NCI-H2081 treated with DMSO at 0.1 percent for 48 hours (cell line): ENCODE measurements at places on chromosomes 5 and 9.

DNA sequence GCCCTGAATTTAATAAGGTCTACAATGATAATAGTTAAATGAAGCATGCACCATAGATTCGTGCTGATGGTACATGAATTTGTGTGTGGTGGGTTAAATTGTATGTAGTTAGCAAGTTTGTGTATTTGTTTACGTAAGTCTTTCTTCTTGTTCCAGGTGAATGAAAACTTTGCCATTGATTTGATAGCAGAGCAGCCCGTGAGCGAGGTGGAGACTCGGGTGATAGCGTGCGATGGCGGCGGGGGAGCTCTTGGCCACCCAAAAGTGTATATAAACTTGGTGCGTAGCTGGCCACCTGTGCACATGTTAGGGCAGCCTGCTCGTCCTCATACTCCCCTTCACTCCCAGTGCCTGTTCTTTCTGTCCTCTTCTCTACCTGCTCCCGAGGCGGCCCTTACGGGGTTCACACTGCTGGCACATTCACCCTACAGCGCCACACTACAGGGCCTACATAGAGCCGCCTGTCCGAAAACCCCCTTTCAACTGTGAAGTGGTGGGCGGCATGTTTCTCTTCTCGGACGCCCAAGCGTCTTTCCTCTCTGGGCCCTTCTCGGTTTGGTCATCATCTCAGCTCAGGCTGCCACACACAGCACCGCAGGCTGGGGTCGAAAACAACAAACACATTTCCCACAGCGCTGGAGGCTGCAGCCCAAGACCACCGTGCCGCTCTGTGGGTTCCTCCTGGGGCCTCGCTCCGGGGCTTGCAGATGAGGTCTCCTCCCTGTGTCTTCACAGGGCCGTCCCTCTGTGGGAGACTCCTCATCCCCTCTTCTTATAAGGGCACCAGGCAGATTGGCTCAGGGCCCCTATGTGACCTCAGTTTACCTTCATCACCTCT lies 13.2 kb downstream of the NDUFS6 start:
- DNase-seq: no peak

DNA sequence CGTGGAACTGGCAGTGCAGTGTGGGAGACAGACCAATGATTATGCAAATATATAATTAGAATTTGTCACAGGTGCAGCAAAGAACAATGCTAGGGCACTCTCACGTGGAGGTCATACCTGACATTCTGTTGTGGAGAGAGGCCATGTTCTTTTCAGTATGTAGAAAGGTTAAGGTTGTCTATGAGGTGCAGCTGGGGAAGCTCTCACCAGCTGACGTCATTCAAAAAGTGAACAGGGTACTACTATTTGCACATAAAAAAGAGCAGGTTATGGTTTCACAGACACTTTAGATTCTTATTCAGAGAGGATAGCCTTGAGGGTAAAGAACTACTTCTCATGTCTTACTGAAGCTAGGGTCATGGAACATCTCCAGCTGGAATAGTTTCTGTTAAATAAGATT lies 19.1 kb downstream of the SH3GL2 start:
- DNase-seq: no peak

- no peak for DNase-seq
These were observed 9.9 kb downstream of the SRP19 start for GRCh38 chr5:112870966-112871365.

DNA sequence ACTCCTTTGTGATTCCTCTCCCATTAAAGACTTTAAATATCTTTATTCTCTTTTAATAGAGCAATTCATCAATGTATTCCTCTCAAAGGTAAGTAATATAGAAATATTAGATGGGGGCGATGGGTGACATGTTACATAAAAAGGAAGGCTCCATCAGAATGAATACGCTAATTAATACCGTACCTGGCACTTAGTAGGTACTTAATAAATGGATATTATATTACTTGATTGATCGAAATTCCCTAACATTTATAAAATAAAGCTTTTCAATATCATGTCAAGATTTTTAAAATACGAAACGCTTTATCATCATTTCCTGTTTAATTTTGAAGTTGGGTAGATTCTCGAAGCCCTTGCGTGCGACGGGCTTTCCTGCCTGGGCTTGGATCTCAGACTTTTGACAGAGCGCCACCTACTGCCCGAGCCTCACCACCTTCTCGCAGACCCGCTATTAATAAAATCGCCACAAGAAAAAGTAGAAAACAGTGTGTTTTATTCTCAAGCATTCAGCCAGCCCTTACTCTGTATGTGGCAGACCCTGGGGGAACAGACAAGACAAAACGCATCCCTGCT lies 99.4 kb downstream of the C5orf15 start:
- DNase-seq: no peak

DNA sequence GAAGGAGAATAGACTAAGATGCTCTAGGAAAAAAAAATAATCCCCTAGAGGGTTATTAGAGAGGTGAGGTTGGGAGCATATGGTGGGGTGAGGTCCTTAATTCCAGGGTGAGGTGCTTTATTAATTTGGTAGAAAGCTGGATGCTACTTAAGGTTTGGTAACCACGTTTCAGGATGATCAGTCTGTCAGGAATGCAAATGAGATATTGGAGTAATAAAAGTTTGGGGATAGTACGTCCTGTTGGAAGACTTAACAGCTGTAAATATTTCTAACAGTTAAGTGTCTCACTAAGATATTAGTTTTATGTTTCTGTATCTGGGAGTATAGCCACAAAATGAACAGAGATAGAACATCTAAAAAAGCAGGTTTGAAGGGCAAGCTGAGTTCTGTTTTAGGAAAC lies 578.9 kb downstream of the CETN3 start:
- DNase-seq: no peak

DNA sequence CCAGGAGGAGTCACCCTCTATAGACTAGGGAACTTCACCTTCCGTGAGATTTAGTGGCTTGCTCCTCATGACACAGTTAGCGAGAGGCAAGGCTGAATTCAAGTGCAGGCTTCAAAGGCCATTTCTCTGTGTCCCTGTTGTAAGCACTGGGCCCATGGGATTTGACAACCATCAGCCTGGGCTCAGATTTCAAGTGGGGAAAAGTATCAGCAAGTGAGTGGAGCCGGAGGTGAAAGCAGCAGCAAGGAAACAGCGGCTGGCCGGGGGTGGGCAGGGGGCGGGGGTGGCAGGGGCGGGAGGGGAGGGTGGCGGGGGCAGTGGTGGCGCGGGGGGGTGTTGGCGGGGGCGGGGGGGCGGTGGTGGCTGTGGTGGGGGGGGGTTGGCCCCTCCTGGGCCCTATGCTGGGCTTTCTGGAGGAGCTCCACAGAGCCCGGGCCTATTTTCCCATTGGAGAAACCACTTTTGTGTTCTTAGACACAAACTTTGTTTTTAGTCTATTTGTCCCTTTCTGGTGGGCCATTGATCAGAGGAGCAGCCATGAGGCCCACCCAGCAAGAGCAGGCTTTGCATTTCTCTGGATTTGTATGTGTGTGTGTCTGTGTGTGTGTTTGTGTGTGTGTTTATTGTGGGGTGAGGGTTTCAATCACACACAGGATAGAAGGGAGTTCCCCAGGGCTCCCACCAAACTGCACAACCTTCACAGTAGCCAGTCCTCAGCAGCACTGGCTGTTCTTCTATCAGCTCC lies 165.4 kb upstream of the RAI14 start:
- no peak for DNase-seq

DNA sequence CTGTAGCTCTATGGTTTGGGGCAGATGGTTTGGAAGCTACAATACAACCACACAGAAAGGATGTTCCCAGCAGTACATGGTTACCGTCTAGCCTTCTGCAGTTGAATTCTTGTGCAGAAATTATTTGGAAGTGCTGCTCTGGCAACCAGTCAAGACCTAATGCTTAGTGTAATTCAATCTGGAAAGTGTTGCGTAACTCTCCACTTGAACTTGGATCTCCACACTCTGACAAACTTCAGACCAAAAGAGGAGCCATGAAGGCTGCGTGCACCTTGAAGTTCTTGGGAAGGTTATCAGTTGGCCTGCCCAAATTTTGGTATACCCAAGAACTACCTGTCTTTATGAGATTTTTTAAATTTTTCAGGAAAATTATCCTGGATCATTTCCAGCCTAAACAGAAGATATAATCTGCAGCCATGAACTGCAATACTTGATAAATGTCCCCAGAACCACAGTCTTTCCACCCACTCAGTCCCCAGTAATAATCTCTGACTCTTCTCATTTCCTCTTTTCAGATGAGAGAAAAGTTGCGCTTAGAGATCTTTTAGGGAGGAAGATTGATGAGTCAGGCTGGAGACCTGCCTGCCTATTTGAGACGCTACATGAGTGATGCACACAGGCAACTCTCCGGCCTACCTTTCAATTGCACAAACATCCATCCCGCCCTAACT lies 159.9 kb downstream of the FANCC start:
- no peak for DNase-seq

DNA sequence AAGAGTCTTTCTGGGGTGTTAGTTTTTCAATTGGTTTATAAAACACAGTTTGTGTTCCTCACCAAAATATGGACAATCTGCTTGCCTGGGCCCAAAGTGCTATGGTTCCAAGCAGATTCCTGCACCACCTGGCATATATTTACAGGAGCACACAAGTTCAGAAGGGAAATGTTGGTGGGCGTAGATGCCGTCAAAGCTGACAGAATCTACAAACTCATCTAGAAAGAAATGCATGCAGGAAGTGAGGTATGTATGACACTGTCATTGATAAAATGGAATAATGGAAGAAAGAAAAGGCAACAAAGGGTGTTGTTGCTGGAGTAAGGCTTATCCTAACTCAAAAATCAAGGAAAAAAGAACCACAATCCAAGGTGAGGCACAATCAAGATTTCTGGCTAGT lies 225.8 kb downstream of the MLLT3 start:
- no peak for DNase-seq
